Fibroblast of skin of left biceps (primary cell): ENCODE measurements at places on chromosomes 2 and 18.

DNA sequence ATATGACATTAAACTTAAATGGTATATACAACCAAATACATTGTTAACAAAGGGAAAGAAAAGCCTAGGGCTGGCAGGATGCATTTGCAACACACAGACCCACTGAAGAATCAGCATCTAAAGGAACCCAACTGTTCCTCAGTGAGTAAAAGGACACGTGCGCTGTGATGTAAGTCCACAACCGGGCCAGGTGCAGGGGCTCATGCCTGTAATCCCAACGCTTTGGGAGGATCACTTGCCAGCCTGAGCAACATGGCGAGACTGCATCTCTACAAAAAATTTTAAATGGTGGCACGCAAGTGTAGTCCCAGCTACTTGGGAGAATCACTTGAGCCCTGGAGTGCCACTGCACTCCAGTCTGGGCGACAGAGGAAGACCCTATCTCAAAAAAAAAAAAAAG is 3.9 kb downstream of the DTNB start:
- DNase-seq = no peak

DNA sequence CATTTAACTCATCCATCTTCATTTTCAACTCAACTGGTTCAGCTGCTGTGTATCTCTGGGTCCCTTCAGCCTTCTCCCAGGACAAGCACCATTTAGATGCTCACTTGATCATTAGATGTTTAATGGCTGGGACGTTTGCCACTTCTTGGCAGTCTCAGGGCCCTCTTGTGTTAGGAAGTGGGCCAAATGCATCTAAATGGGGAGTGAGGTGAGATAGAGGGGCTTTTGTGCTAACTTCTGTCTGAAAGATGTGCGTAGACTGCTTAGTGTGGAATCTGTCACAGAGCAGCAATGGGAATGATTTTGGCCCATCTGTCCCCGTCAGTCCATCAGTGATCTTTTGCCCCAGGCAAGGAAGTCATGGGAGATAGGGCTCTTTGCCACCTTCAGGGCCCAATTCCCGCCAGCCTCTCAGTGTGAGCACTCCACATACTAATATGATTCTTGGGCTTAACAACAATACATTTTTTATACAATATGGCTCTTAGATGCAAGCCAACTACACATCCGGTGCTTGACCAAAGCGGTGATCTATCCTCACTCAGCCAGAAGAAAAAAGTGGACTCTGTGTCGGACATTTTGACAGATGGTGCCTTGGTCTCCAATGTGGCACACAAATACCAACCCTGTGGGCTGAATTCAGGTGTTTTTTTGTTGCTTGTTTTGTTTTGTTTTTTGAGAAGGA is 95.7 kb upstream of the EPC2 start:
- no peak for DNase-seq

DNA sequence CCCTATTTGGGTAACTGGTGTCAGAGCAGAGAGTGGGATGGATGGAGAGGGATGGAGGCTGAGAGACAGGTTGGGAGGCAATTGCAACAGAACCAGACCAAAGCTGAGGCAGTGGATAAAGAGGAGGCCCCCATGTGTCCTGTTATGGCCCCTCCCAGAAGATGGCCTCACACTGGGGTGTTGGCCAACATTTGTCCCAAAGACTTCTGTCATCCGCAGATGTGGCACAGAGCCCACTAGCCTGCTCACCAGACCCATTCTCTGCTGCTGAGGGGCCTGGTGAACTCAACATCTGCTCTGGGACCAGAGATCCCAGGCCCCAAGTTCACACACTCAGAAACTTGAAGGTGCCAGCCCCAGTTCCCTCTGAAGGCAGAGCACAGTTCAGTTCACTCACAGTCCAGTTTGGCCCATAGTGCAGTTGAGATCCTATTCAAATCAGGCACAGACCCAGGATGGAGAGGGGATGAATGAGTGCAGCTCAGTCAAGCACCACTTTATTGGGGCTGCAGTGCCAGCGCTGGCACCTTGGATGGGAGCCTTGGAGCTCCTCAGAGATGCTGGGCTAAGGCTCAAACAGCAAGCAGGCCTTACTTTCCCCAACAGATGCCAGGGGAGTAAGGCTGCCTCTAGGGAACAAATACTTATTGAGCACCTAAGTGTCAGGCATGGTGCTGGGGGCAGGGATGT is 189.2 kb downstream of the ZBTB7C start:
- no peak for DNase-seq

- DNase-seq = no peak
Observed at GRCh38 chr18:49473721-49474120, 13.3 kb upstream of the DYM start.

- no peak for DNase-seq
Observed at GRCh38 chr2:47239119-47239969, 84.2 kb upstream of the STPG4 start.

DNA sequence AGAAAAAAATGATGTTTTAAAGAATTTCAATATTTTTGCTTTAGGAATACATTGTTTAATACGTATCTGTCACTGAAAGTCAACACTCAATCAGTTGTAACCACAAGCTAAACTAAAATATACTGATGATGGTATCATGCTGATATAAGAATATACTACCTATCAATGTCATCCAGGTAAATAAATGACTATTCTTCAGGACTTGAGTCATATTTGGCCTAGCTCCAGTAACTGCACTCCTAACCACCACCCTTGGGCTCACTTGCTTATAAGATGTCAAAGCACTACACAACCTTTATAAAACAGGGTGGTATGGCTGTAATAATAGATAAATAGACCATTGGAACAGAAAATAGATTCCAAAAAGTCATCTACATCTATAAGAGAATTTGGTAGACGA is 48.8 kb downstream of the RND3 start:
- DNase-seq = no peak

DNA sequence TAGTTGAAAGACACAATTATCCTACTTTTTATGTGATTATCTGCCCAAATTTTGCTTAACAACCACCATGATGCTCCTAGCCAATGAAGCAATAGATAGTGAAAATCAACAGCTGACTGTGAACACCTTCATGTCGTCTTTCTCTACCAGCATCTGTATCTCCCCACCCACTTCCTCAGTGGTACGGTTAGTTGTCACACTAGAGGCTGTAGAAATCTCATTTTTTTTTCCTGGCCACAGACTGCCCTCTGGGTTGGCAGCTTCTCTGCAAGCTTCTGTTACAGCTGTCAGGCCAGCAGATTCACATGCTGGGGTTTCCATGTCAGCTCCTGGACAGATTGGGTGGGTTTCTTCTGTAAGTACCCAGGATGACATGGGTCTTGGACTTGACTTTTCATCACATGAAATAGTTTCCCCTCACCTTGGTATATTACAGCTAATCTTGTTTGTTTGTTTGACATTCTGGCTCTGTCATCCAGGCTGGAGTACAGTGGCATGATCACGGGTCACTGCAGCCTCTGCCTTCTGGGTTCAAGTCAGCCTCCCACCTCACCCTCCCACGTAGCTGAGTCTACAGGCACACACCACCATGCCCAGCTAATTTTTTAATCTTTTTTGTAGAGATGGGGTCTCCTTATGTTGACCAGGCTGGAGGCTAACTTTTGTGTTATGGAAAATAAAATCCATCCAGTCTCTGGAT is 24.3 kb downstream of the STAT4 start:
- no peak for DNase-seq

DNA sequence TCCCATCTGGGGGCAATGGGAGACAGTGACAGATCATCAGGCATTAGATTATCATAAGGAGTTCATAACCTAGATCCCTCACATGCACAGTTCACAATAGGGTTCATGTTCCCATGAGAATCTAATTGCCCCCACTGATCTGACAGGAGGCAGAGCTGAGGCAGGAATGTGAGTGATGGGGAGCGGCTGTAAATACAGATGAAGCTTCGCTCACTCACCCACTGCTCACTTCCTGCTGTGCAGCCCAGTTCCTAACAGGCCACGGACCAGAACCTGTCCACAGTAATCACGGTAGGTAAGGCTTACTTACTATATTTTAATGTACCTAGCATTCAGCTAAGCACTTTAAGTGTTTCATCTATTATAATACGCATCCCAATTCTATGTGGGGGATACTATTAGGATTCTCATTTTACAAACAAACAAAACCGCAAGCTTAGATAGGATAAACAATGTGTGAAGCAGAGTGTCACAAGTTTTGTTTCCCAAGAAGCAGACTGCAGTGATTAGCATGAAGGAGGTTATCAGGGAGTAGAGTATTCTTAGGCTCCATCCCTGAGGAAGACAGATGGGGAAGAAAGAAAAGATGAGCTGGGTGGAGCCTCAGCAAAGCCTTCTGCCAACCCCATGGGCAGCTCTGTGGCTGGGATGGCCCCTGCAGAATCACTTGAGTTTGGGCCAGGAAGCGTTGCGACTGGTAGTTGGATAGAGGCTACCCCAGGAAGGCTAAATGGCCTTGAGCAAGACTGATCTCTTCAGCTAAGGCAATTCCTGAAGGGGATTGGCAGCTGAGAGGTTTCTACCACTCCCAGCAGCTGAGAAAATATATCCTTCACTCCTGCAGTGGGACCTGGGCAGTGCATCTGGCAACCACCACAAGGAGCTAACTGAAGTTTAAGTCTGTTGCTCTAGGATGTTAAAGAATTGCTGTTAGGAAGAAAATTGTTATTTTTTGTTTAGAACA is 133.1 kb downstream of the MREG start:
- no peak for DNase-seq

- DNase-seq = no peak
Observed at GRCh38 chr18:27863780-27864430, 313.0 kb downstream of the CDH2 start.

DNA sequence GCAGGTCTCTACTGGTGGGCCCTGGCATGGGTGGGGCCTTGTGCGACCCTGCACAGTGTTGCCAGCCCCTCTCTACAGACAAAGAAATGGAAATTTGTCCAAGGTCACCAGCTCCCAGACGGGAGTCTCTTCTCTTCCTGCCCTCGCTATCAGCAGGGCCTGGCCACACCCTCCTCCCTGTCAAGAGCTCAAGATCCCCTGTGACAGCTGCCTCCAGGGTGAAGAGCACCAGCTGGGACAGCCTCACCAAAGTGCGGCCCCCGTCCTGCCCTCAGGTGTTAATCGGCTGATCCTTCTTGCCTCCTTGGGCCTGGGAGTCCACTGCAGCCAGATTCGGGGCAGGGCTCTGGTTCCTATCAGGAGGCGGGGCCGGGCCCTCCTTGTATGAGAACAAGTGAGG is 259.1 kb downstream of the TWIST2 start:
- no peak for DNase-seq

DNA sequence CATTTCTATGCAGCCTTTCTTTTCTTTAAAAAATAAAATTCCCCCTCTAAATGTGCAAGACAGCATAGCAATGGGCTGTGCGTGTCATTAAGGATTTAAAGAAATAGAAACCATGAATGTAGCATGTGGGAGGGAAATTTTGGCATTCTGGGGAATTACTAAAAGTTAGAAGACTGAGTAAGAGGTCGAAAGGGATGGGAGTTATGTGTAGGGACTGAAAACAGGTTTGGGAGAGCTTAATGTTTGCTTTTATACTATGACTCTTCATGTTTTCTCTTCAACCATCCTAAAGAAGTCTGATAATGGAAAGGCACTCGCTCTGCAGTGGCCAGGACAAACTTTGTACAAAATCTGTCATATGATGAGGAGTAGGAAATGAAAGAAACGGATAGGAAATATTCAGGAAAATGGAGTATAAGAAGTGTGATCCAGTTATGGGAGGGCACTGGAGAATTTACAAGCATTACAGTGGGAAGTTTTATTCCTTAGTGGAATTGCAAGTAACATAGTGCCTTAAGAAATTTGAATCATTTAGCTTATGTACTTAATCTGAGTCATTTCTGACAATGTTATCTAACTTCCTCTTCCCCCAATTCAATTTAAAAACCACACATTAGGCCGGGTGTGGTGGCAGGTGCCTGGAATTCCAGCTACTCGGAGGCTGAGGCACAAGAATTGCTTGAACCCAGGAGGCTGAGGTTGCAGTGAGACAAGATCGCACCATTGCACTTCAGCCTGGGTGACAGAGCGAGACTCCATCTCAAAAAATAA is 20.6 kb downstream of the TMEM87B start:
- no peak for DNase-seq

DNA sequence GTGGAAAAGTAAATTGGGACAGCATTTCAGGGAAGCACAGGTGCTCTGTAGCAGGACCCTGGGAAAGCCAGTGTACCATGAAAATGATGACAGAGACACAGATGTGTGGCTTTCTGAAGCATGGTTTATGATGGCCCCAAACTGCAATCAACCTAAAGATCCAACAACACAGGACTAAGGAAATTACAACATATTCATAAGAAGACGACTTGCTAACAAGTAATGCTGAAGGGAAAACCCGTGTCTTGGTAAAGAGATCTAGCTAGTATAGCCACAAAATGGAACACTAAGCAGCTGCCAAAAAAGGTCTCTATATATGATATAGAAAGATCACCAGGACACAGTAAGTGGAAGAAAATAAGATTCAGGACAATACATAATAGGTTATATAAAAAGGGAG is 53.2 kb downstream of the UXS1 start:
- DNase-seq = no peak

DNA sequence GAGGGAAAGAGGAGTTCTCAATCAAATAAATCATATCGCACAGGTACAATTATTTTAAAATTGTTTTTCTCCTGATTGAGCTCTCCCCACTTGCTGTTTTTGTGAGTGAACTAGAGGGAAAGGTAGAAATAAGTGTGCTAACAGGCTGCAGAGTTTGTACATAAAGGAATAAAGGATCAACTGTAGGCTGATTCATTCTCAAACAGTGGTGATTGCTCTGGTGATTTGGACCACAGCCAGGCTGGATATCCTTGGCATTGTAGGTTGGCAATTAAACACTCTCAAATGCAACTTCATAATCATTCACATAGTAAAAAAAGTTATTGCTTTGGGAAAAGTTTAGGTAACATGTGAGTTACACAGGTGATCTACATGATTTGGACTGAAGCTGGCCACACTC is 29.8 kb downstream of the LRP1B start:
- DNase-seq = no peak

GRCh38 chr2:43372416-43373081 is 146.1 kb upstream of the ZFP36L2 start:
- DNase-seq = no peak

DNA sequence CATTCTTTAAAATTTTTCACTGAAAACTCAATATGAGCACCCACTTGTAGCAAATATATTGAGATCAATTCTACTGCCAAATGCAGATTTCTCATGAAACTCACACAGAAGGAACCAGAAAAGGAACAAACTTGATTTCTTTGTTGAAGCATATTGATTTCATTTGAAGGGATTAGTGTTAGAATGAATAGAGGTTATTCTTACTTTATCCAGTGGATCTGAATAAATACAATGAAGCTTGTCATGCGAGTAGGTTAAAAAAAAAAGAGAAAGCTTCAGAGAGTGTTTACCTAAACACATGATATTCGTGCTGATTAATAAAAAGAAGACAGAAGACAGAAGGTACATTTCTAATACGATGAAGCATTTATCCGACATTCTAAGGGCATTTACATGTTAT is 226.7 kb upstream of the ZSWIM2 start:
- DNase-seq = no peak

- DNase-seq = no peak
Observed at GRCh38 chr2:136058262-136058661, 59.7 kb downstream of the CXCR4 start.

DNA sequence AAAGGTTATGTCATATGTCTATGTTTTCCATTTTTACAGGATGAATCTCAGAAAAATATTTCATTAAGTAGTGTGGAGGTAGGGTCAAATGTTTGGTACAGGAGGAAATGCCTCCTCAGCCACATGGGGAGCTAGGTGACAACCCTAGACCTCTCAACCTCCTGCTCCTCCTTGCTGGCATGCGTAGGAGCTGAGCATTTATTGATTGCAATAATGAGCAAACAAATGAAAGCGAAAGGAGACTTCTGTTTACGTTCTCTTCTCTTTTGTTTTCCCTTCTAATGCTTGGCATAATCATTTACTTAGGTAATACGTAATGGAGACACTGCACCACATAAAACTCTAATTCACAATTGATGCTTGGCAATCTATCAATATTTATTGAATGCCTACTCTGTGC is 95.1 kb upstream of the CCBE1 start:
- no peak for DNase-seq
